ENCODE measurements at places on chromosomes 6 and 20.

GRCh38 chr6:4664117-4664626 is 112.0 kb upstream of the CDYL start:
- no peak for DNase-seq

DNA sequence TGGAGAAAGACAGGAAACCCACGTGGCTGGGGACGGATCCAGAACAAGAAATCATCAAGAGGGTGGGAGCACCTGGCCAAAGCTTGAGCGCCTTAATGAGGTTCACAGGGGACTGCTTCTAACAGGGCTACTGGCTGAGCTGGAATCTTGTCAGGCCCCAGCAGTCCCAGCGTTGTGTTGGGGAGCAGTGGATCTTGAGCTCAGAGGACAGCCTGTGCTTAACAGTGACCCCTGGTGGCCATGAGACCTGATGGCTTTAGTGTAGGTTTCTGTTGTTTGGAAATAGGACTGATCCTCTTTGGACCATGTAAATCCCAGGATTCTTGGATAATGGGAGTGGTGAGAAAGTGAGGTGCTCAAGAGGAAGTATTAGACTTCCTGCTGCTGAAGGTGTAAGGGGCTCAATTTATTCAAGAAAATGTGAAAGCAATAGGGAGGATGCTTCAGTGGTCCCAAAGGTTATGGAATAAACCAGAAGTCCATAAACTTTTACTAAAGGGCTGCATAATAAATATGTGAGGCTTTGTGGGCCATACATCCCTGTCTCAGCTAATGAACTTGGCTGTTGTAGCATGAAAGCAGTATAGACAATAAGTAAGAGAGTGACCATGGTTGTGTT is 216.2 kb downstream of the NFATC2 start:
- DNase-seq = no peak

DNA sequence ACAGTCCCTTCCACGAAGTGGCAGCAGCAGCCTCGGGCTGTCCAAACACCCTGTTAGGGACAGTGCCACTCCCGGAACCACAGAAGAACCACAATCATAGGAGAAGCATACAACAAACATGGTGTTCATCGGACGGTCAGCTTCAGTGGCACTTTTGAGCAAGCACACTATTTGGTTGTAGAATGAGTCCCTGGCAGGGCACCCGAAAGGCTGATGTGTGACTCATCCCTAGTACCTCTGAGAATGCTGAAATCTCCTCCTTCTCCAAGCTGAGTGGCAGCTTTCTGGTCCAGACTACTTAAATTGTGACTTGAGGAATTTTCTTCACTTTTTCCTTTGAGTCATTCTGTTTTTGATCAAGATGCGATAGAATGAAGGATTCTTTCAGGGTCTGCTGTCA is 282.5 kb downstream of the ESR1 start:
- DNase-seq = no peak

- no peak for DNase-seq
Observed at GRCh38 chr6:95423331-95423730, 154.0 kb upstream of the MANEA start.

DNA sequence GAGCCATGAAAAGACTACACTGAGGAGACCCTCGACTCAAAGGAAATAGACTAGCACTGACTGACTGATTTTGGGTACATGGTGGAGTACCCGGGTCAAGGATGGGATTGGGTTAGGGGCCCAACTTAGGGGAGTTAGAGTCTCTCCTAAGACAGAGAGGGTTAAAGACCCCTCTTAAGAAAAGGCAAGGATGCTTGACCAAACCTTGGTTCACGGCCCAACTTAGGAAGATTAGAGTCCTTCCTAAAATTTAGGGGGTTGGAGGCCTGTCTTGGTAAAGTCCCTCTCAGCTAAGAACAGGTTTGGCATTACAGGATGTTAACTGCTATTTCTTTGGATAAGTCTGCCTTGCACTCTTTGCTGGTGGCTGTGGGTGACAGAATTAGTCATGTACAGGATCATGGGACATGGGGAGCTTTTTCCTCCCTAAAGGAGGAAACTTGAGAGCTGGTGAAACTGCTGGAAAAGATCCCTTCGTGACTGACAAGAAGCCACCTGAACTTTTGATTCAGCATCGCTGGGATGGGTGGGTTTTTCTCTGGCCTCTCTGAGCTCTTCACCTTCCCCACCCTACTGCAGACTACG is 12.3 kb upstream of the SLC22A16 start:
- DNase-seq = no peak

- DNase-seq = no peak
Observed at GRCh38 chr6:30862156-30862875, 22.0 kb upstream of the DDR1 start.

DNA sequence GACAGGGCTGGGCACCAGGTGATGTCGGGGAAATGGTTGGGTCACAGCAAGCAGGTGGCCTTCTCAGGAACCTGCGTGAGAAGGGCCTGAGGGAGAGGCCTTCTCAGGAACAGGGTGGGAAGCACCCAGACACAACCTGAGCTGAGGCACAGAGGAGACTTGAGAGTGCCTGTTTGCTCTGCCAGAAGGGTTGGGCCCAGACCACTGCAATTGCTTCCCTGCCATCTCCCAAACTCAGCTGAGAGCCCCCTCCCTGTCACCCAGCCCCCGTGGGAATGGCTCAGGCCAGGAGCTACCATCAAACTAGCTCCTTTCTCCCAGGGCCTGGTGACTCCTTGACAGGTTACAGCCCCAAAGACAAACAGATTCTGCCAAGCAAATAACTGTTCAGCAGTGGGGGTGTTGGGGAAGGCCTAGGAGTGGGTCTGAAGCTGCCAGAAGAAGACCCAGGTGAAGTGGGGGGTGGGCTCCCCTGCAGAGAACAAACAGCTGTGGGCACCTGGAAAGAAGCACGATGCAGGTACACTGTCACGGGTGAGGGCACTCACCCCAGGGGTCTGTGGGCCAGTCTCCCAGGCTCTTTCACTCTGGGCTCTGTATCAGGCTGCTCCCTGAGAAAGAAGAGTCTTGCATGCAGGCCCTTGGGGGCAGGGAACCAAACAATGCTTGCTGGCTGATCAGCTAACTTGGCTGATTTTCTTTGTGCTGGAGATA is 30.4 kb upstream of the SPDEF start:
- no peak for DNase-seq

DNA sequence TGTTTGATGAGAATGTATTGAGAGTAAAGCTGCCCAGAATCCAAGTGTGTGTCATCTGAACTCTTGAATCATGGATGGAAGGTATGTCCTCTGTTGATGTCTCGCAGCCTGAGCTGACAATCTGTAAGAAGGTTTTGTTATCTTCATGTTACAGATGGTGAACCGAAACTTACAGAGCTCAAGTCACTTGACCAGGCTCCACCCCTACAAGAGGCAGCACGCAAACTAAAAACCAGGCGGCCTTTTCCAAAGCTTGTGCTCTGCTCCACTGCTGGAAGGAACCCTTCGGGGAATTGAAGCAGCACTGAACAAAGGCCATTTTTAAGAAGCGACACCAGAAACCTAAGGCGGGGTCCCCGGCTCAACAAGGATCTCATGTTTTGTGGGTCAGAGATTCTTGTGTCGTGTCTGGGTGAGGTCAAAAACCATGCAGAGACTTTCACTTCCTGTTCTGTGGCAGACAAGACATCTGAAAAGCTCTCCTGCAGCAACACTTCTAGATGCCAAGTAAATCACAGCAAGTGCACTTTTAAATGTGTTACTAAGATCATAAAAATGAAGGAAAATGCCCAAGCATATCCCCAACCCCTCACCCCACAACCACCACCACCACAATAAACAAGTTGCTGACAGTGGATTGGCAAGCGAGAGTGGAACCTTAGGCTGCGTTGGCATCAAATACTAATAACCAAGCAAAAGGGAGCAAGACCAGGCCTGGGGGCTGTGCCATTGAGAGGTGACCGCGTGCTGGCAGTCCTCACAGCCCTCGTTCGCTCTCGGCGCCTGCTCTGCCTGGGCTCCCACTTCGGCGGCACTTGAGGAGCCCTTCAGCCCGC is 27.3 kb downstream of the NQO2 start:
- no peak for DNase-seq

DNA sequence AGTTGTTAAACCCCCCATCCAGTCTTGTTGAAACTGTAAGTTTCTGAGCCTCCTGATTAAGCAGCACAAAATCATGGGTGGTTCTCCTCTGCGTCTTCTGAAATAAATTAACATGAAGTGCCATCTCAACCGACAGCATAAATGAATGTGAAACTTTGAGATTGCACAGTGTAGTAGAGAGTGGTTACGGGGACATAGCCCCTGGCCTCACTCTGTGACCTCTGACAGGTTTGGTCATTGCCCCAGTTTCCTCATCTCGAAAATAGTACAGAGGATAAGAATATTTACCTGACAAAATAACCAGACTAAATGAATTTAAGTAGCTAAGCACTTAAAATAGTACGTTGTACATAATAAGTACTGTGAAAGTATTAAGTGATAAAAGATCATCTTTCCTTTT is 19.1 kb downstream of the NKX2-4 start:
- no peak for DNase-seq

DNA sequence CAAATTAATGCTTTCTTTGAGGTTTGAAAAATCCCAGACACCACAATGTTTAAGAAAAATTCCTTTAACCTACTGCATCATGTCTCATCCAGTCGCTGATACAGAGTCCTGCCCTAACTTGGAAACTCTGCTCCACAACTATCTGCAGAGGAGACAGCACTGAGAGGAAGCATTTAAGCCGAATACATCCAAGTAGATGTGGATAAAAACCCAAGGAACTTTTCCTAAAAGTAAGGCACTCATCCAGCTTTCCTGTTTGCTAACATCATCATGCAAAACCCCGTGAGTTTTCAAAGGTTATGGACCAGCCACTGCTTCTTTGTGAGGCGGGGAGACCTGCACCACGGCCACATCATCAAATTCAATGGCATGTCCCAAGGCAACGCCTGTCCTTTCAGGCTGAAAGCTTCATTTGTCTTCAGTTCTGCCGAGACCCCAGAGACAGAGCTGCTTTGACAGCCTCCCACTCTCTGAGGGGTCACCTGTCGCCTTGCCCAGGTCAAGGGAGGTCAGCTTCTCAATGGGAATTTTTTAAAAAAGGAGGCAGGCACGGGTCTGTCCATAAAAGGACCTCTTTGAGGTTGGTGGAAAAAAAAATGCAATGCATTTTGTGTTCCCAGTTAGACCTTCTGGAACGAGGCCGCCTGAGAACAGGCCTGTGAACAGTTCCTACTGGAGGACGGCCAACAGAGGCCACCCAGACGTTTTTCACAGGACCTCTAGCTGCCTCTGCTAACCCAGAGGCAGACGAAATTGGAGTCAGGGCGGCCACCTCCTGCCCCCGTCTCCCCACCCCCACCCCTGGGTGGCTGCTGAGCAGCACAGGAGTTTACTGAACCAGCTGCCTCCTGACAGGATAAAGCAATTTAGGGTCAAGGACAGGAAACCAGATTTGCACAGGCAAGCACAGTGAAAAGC is 142.5 kb upstream of the HDDC2 start:
- no peak for DNase-seq

DNA sequence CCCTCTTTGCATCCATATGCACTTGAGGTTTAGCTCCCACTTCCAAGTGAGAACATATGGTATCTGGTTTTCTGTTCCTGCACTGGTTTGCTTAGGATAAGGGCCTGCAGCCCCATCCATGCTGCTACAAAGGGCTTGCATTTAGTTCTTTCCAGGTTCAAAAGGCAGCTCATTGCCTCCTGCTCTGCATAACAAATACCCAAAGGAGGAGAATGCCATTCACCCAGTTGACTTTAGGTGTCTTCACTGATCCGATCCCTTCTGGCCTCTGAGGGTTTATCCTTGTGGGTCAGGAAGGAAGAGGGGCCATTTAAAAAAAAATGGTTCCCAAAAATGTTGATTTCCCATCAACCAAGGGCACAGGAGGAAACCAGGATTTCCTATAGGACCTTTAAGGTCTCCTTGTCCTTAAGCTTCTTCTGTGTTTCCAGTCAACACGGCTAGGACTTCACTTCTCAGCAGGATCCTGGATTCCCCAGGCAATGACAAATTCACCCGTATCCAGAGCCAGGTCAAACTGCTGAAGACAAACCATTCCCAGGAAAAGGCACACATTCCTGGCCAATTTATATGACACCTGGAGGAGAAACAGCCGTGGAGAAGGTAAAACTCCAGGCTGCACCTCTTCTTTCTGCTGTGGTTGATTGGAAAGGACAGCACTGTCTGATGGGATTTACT is 447.7 kb upstream of the CDH4 start:
- DNase-seq = no peak

DNA sequence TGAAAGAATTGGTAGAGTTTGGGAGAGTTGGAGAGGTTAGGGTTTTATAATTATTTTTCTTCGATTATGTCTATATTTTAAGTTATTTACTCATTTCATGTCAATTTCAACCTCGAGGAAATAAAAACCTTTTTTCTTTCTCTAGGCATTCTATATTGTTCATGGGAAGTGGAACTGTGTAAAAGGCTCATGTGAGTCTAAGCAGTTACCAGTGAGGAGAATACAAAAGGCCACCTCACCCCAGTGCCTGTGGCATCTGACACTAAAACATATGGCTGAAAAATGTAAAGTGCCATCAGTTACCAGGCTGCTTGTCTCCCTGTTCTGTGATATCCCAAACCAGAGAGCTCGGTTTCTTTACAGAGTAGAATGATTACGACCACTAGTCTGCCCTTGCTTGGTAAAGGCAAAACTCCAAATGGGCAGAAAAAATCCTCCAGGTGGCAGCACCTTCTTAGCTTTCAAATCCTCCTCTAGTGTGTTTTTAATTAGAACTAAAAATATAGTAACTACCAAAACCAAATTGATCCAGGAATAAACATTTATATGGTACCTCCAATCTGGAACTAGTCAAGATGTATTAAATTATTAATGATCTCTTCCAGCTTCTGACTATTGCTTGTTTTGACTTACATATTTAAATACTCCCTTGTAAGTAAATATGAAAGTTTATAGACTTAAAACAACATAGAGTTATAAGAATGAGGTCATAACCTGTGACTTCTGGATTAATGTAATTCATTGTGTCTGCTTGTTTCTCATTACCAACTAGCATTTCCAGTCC is 122.6 kb upstream of the MCHR2 start:
- no peak for DNase-seq

GRCh38 chr20:47032933-47033578 is 138.4 kb downstream of the EYA2 start:
- DNase-seq = no peak

- DNase-seq = no peak
Observed at GRCh38 chr6:106547601-106548453, 81.5 kb downstream of the RTN4IP1 start.

GRCh38 chr6:145836170-145836569 is 21.6 kb upstream of the FBXO30 start:
- DNase-seq = no peak
